Caco-2 (cell line): ENCODE measurements at places on chromosomes 13 and 19. TPM values are rescaled to one million over a fixed set of nuclear protein-coding genes. Genes with fewer than 3 reads are reported as not detected.
A peak's percentile ranks its signal among the peaks of the same experiment; 100 is the strongest.

GRCh38 chr19:13269348-13269747 lies 119.1 kb downstream of the IER2 start:
- H3K36me3 ChIP-seq: no peaks in the 10 kb centered on the region
- H3K27ac ChIP-seq: no peak overlapping the region
- no peaks in the 10 kb centered on the region for H3K4me1 ChIP-seq
- no peaks in the 10 kb centered on the region for H3K27me3 ChIP-seq

DNA sequence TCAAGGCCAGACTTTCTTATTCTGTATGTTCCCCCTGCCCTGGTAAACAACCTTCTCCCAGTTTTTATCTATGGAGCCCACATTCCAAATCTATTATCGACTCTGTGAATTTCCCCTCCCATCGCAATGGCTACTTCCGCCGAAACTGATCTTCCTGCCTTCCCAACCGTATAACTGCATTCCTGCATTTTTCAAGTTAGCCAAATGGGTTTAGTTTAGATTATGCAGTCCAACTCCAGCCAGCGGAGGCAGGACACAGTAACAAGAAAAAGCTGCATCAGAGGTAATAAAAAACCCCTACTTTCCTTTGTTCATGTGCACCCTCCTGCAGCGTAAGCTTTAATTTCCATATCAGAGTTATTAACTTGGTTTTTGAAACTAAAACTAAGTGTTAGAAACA lies 112.2 kb upstream of the ZNF91 start:
- no peak overlapping the region for H3K27ac ChIP-seq
- H3K4me3 ChIP-seq: no peak overlapping the region
- DNase-seq: no peak
- no peaks in the 10 kb centered on the region for H3K36me3 ChIP-seq
- no peaks in the 10 kb centered on the region for H3K4me1 ChIP-seq
- no peaks in the 10 kb centered on the region for H3K27me3 ChIP-seq

GRCh38 chr13:44011036-44011435 lies 131.3 kb downstream of the LACC1 start:
- no peaks in the 10 kb centered on the region for H3K27me3 ChIP-seq
- no peaks in the 10 kb centered on the region for H3K4me1 ChIP-seq
- no peak overlapping the region for H3K27ac ChIP-seq
- DNase-seq: no peak
- H3K36me3 ChIP-seq: no peaks in the 10 kb centered on the region

GRCh38 chr13:46101484-46102254 lies 3.2 kb downstream of the CPB2 start:
- no peaks in the 10 kb centered on the region for H3K27me3 ChIP-seq
- no peak for DNase-seq
- no peak overlapping the region for H3K27ac ChIP-seq
- H3K4me1 ChIP-seq: peaks cover 8% of the 10 kb centered on the region; the same call in 1 of the 2 replicates

- H3K27me3 ChIP-seq: peaks cover 2% of the 10 kb centered on the region
- peak overlapping the region; percentile 44 for H3K4me3 ChIP-seq
- no peaks in the 10 kb centered on the region for H3K4me1 ChIP-seq
- no peaks in the 10 kb centered on the region for H3K36me3 ChIP-seq
- no peak overlapping the region for H3K27ac ChIP-seq
- no peak for DNase-seq
Measured at GRCh38 chr19:35987571-35987896, 7.5 kb upstream of the SDHAF1 start.

GRCh38 chr19:19553670-19554069 lies 15.6 kb downstream of the CILP2 start:
- H3K4me3 ChIP-seq: no peak overlapping the region
- no peaks in the 10 kb centered on the region for H3K4me1 ChIP-seq
- no peak for DNase-seq
- no peaks in the 10 kb centered on the region for H3K36me3 ChIP-seq
- no peaks in the 10 kb centered on the region for H3K27me3 ChIP-seq

DNA sequence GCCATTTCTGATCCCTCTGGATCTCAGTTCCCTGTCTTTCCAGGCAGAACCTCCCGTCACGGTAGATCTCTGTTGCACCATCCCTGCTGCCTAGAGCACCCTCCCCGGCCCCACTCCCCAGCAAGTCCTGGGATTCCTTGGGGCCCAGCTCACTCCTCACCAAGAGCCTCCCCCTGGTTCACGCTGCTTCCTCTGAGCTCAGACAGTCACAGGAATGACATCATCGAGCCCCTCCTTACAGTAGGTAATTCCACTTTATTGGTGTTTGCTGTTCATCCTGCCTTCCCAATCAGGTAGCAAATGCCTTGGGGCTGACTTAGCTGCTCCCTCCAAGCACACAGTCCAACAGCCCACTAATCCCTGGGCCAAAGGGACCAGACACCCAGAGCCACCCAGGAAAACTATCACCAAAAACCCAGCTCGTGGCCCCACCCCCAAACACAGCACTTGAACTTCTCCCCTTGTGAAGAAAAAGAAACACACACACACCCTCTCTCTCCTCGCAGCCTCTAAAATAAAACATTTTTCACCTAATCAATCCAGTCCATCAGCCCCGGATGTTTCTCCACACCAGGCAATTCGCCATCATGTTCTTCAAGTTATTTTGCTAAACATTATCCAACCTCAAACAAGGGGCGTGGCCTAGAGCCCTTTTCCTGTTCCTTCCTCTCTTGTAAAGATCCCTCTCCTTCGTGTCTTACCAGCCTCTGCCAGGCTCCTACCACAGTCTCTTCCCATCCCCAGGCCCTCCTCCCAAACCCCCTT lies 2.5 kb downstream of the NAPA start:
- peak overlapping the region; percentile 87 for H3K27ac ChIP-seq
- peak overlapping the region; percentile 29 for H3K4me3 ChIP-seq
- peak; percentile 69 for DNase-seq
- H3K27me3 ChIP-seq: no peaks in the 10 kb centered on the region
- H3K4me1 ChIP-seq: peaks cover 25% of the 10 kb centered on the region
- no peaks in the 10 kb centered on the region for H3K36me3 ChIP-seq

DNA sequence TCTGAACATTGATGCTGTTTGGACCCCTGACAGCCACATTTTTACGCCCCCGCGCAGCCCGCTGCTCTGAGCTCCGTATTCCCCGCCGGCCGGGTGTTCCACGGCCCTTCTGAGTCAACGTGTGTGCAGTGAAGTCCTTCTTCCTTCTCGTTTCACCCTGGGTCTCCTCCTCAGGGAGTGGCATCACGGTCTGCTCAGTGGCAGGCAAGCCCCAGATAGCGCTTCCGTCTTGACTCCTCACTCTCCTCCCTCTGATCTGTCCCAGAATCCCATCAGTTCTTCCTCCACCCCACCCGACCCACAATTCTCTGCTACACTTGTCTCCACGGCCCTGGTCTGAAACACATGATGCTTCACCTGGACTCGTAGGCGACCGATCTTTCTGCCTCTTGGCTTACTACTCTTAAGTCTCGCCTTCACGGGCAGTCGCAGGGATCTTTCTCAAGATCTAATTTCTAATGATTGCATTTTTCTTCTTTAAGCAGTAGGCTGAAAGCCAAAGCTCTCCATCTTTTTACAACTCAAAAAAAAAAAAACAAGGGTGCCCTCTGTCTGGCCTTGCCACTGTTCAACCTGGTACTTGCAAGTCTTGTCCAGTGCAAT lies 33.9 kb downstream of the CCNE1 start:
- DNase-seq: peak; percentile 58
- H3K4me3 ChIP-seq: peak overlapping the region; percentile 63
- peak overlapping the region; percentile 85 for H3K27ac ChIP-seq
- peaks cover 43% of the 10 kb centered on the region for H3K4me1 ChIP-seq

GRCh38 chr13:32426990-32427851 lies 709 bp downstream of the N4BP2L1 start:
- peaks cover 22% of the 10 kb centered on the region for H3K4me1 ChIP-seq
- H3K4me3 ChIP-seq: peak overlapping the region; percentile 62
- DNase-seq: no peak
- H3K27me3 ChIP-seq: no peaks in the 10 kb centered on the region
- H3K36me3 ChIP-seq: no peaks in the 10 kb centered on the region
- no peak overlapping the region for H3K27ac ChIP-seq

- DNase-seq: no peak
- no peak overlapping the region for H3K4me3 ChIP-seq
- H3K36me3 ChIP-seq: no peaks in the 10 kb centered on the region
- no peak overlapping the region for H3K27ac ChIP-seq
- H3K27me3 ChIP-seq: no peaks in the 10 kb centered on the region
- H3K4me1 ChIP-seq: no peaks in the 10 kb centered on the region
Measured at GRCh38 chr13:30608364-30608763, 9.4 kb upstream of the USPL1 start.

GRCh38 chr19:5690955-5691821 lies 1.1 kb downstream of the RPL36 start:
- H3K27ac ChIP-seq: peak overlapping the region; percentile 97
- no peaks in the 10 kb centered on the region for H3K27me3 ChIP-seq
- peak overlapping the region; percentile 90 for H3K4me3 ChIP-seq
- DNase-seq: no peak
- peaks cover 7% of the 10 kb centered on the region for H3K36me3 ChIP-seq

DNA sequence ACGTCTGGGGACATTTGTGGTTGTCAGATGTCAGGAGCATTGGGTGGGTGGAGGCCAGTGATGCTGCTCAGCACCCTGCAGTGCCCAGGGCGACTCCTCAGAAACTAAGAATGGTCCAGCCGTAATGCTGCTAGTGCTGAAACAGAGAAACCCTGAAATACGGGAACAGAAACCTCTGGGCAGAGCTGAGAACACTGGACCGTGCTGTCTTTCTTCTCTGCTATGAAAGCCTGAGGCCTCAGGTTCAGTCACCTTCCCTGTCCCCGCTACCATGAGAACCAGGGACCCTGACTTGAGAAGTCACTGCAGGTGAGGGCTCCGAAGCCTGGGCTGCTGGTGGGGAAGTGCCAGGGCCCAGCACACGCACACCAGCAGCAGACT lies 13.4 kb downstream of the CAPS start:
- no peak for DNase-seq
- H3K27ac ChIP-seq: no peak overlapping the region
- no peak overlapping the region for H3K4me3 ChIP-seq
- no peaks in the 10 kb centered on the region for H3K4me1 ChIP-seq

The U2AF2 gene
- total RNA-seq: 289 TPM in 2 replicates

The MBD3L2B gene
- total RNA-seq: not detected in 2 replicates

The FCAR gene
- total RNA-seq: not detected in 2 replicates

The TMEM86B gene
- 18.0 and 21.2 TPM in 2 replicates for total RNA-seq

The GDF15 gene
- total RNA-seq: 55.3 and 56.1 TPM in 2 replicates

The CLIP3 gene
- 1.7 and 2.2 TPM in 2 replicates for total RNA-seq
